IPS-NIHi11 (cell line): ENCODE measurements at places on chromosomes 6 and 20.

- DNase-seq = no peak
Observed at GRCh38 chr6:57242505-57242904, 20.4 kb upstream of the RAB23 start.

- no peak for DNase-seq
Observed at GRCh38 chr6:93164781-93165180, 254.6 kb downstream of the EPHA7 start.

- no peak for DNase-seq
Observed at GRCh38 chr6:108720827-108721226, 127.4 kb upstream of the ARMC2 start.

DNA sequence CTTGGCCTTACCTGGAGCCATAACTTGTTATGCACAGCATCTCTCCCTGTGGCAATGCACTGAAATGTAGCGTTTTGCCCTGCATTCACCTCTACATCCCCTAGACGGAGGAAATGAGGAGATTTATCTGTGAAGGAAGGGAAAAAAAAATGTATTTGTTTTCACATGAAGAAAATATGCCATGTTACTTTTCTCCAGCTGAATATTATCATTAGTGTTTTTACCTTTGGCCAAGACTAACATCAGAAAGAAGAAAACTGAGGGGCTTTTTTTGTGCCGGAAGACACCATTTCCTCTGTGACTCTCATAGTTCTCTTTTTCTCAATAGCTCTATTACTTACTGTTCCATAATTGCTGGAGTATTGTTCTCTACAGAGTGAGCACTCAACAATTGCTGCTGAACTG lies 280.4 kb downstream of the PTPRK start:
- no peak for DNase-seq

GRCh38 chr6:133377219-133377618 lies 136.1 kb downstream of the EYA4 start:
- DNase-seq = no peak

- DNase-seq = no peak
Observed at GRCh38 chr6:43171707-43172103, 636 bp downstream of the SRF start.

DNA sequence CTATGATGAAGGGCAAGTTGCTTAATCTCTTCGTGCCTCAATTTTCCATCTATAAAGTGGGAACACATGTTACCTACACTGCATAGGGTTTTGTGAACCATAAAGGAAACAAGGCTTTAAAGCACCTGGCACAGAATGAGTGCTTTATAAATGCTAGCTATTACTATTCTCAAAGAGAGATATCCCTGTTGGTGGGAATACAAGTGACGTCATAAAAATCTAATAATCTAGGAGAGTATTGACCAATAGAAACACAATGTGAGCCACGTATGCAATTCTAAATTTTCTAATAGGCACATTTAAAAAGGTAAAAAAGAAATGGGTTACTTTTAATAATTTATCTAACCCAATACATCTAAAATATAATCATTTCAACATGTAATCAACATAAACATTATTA lies 316.4 kb downstream of the PTPRT start:
- no peak for DNase-seq

DNA sequence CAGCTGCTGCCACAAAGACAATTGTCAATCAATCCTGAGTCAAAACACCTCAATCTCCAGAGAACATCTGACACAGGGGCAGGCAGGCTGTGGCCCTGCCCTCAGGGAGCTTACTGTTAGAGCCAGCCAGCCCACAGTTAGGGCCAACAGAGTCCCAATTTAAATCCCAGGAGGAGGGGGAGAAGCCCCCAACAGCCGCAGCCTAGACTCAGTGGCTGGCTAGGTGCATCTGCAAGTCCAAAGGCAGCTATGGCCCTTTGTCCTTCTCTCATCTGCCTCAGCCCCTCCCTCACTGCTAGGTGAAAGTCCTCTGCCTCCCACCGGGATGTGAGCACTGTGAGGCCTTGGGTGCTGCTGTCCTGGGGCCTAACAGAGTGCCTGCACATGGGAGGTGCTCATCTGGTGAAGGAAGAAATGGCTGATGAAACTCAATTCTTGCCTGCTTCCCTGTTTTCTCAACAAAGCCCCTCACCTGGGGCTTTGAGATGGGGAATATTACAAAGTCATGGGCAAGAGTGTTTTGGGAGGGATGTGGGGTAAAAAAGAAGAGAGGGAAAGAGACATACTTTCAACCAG lies 33.7 kb upstream of the VEGFA start:
- no peak for DNase-seq

DNA sequence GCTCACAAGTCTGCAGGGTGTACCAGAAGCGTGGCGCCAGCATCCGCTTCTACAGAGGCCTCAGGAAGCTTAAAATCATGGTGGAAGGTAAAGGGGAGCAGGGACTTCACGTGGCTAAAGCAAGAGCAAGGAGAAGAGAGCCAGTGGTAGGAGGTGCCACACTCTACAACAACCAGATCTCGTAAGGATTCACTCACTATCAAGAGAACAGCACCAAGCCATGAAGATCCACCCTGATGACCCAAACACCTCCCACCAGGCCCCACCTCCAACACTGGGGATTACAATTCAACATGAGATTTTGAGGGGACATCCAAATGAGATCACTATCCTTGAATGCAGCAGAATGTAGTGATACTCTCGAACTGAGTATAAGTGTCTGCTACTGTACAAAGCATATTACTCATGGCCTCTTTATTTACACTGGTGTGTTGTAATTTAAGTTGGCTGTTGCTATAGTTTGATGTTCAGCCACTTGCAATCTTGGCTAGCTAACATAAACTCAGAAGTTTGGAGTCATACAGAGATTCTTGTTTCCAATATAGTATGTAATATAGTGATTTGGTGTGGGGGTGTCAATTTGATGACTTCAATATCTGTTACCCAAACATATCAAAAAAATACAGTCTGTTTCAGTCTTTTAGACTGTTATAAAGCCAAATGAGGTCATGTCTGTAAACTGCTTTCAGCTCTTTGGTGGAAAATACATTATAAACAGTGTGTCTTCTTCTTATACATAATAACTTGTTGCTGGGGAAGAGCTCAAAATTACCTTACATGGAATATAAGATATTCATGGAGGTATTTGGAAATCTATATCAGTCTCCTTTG lies 39.4 kb upstream of the MYLIP start:
- DNase-seq = no peak

DNA sequence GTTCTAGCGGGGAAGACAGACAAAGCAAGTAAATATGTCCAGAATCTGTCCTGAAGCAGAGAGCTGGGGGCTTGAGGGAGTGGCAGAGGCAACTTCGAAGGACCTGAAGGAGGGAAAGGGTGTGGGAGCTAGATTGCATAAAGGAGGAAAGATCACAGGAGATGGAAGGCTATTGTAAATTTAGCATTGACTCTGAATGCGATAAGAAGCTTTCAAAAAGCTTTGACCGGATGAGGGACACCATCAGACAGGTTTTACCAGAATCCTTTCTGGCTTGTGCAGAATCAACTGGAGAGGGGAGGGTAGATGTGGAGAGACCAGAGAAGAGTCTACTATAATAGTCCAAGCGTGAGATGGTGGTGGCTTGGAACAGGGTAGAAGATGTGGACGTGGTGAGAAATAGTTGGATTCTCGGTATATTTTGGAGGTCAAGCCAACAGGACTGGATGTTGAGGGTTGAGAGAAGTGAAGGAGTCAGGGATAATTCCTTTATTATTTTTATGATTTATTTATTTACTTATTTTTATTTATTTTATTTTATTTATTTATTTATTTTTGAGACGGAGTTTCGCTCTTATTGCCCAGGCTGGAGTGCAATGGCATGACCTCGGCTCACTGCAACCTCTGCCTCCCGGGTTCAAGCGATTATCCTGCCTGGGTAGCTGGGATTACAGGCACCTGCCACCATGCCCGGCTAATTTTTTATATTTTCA lies 19.9 kb upstream of the RIPOR3 start:
- no peak for DNase-seq

- DNase-seq = no peak
Observed at GRCh38 chr6:63560801-63561287, 11.4 kb upstream of the LOC128125822 start.

DNA sequence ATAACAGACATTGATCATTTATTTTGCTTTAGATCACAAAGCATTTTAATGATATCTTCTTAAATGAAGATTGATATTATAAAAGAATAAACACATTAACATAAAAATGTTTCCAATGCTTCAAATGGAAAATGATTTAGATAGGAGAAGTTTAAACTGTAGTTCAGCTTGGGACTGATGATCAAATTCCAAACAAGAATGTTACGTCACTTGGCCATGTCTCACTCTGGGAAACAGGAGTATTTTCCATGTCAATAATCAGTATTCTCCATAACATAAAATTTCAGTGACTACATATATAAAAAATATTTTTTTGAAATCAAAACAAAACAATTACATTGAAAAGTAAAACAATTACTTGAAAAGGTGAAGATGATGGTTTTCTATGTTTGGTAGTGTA lies 52.9 kb upstream of the SIM1 start:
- no peak for DNase-seq

DNA sequence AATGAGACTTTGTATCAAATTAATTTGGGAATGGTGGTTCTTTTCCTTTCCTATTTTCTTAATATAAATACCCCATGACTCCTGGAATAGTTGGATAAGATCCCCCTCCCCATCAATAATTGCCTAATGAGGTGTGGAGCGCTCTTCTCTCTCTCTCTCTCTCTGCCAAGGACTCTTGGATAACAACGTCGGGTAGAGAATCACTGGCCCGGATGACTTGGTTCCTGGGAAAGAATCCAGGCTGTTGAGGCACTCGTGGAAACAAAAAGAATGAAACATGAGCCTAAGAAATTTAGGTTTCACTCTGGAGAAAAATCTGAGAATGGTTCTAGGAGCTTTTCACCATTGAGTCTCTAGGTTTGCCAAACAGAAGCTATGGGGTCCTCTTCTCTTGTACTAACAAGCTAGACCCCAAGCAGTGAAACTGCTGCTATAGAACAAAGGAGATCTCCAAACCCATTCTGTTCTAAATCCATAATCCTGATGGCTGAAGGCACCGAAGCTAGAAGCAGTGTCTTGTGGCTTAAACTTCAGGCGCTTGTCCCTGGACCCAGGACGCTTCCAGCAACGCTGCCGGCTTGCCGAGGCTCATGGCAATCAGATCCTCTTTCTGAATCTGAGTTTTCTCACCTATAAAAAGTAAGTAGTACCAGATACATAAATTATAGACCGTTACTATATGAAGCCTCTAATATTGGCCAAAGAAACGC lies 241.6 kb upstream of the BTBD3 start:
- no peak for DNase-seq

DNA sequence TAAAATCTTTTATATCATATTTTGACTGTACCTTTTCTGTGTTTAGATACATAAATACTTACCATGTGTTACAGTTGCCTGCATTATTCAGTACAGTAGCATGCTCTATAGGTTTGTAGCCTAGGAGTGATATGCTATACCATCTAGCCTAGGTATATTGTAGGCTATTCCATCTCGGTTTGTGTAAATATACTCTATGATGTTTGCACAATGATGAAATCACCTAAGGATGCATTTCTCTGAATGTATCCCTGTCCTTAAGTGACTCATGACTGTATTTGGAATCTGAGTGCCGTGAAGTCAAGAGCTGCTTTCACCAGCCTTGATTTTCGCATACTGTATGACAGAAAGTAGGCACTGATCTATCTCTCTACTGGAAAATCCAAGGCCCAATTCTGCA lies 129.9 kb downstream of the UTRN start:
- DNase-seq = no peak

- DNase-seq = no peak
Observed at GRCh38 chr20:46647469-46647868, 3.8 kb downstream of the SLC13A3 start.

GRCh38 chr20:53678990-53679596 lies 85.5 kb upstream of the ZNF217 start:
- DNase-seq = no peak

DNA sequence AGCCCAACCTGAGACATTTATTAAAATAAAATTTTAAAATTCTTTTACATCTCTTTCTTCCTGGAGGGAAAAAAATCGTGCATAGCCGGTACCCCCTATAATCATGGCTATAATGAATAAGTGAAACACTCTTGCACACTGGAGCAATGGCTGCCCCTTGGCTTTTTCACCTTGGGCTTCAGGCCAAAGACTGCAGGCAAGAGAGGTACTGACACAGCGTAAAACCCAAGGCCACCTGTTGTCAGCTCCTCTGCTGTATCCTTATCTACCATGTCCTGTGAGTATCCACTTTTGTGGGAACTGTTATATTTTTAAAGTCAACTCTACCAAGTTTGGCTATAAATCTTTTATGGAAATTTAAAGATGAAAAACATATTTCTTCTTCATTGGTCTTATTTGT lies 23.0 kb upstream of the LY86 start:
- DNase-seq = no peak

DNA sequence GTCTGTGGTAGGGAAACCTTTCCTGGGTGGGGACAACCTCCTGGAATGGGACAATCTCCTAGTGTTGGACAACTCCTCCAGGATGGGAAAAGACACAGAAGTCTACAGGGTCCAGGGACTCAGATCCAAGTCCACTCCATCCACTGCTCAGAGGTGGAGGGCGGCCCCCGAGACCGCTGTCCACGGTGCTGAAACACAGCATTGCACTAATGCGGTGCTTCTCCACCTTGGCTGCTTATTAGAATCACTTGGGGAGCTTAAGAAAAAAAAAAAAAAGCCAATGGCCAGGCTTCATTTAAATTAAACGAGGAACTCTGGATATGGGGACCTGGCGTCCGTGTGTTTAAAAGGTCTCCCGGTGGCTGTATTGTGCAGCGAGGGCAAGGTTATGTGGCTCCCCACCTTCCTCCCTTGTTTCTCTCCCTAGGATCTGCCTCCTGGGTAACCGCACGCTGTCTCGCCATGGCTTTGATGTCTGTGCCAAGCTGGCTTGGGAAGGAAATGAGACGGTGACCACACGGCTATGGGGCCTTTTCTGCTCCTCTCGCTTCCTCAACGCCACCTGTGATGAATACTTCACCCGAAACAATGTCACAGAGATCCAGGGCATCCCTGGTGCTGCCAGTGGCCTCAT lies 12.0 kb downstream of the SLC12A5 start:
- DNase-seq = peak; percentile 87
